Activated T-cell treated with anti-CD3 and anti-CD28 coated beads for 4 hours (primary cell): ENCODE measurements at places on chromosomes 7 and 10.

GRCh38 chr7:22559829-22560489 lies 60.0 kb upstream of the STEAP1B start:
- DNase-seq, result peak; percentile 45

GRCh38 chr7:27106181-27106900 lies 3.9 kb upstream of the HOXA2 start:
- no peak for DNase-seq

DNA sequence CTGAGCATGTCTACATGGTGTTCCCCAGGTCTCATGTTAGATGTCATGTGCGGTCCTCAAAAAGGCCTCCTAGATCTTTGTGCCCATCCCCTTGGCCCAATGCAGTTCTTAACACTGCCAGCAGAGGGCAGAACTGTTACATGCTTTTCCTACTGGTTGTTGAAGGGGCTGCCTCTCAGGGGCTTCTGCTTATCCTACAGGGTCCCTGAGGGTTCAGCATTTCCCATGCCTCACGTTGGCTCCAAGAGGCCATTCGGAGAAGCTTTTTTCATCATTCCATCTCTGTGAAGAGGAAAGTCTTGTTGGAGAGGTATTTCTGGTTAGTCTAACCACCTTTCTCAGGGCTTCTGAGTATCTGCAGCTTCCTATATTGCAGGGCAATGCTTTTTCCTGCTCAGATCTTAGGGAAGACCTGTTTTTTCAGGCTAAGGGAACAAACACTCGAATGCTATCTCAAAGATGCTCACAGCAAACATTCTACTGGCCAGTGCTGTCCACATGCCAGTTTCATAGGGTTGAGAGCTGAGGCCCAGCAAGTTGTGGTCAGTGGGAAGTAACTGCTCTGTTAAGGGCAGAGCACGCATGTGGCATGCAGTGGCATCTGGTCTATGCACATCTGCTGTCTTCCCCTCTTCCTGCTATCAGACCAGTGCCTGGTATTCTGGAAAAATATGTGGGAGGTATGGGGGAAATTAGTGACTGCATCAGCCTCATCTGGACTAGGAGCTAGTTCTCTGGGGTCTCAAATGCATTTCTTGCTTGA lies 31.5 kb downstream of the MBL2 start:
- peak; percentile 7 for DNase-seq

DNA sequence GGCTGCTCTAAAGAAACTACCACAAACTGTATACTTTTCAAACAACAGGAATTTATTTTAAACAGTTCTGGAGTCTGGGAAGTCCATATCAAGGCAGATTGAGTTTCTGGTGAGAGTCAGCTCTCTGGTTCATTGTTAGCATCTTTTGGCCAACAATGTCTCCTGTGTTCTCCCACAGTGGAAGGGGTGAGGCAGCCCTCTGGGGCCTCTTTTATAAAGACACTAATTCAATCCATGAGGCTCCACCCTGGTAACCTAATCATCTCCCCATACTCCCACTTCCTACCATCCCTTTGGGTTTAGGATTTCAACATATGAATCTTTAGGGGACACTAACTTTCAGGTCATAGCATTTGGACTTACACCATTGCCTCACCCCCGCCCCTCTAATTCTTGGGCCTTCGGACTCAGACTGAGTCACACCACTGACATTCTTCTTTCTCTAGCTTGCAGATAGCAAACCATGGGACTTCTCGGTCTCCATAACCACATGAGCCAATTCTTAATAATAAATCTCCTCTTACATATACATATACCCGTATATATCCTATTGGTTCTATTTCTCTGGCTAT lies 64.3 kb upstream of the ANTXRL start:
- DNase-seq, result no peak

GRCh38 chr10:23556727-23557440 lies 118.0 kb downstream of the OTUD1 start:
- DNase-seq, result no peak

DNA sequence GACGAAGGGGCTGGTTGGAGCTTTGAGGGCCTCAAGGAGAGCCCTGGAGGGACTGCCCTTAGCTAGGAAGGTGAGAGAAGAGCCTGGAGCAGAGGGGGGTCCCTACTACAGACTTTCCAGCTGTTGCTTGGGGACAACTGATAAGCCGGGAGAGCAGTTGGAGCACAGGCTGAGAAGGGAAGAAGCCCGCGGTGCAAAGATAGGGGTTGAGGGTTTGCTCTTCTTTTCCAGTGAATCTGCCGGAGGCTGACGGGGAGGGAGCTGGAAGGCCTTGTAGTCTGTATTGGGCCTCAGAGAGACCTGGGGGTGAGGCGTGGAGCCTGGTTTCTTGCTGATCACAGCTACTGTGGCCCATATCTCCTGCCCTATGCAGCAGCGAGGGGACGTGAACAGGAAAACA lies 23.7 kb downstream of the CYP26A1 start:
- no peak for DNase-seq

- no peak for DNase-seq
Measured at GRCh38 chr10:22697800-22698199, 16.6 kb downstream of the PIP4K2A start.

GRCh38 chr7:24574386-24574785 lies 1.1 kb downstream of the PALS2 start:
- no peak for DNase-seq

GRCh38 chr7:152760854-152761748 lies 1.5 kb downstream of the ACTR3B start:
- no peak for DNase-seq

- no peak for DNase-seq
Measured at GRCh38 chr10:49486009-49486408, 52.9 kb downstream of the ERCC6 start.

GRCh38 chr10:50582766-50583762 lies 40.7 kb downstream of the SGMS1 start:
- no peak for DNase-seq

DNA sequence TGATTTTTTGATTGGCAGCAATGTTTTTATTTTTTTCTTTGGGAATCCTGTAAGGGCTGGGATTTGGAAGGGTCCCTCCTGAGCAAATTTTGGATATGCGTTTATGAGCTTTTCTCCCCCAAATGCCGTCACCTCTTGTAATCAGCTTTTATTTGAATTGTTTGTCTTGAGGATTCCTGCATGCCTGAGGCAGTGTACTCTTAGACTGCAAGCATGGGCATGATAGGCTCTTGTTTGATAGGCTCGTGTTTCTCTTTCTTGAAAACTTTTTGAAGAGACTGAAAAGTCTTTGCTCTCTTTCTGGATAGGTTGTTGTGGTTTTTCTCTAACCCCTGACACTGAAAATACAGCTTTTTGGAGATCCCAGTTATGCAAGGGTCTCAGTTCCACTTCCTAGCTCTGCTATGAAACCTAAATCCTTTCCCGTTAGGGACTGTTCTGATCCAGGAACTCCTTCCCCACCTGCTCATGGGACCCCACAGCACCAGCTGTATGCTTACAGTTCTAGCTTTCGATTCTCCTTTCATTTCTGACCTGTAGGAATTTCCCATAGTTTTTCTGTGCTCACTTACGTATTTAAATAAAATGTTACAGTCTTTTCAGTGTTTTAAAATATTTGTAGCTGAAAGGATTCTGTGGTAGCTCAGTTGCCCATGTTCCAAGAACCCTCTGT lies 17.2 kb downstream of the TSPAN13 start:
- DNase-seq, result no peak

DNA sequence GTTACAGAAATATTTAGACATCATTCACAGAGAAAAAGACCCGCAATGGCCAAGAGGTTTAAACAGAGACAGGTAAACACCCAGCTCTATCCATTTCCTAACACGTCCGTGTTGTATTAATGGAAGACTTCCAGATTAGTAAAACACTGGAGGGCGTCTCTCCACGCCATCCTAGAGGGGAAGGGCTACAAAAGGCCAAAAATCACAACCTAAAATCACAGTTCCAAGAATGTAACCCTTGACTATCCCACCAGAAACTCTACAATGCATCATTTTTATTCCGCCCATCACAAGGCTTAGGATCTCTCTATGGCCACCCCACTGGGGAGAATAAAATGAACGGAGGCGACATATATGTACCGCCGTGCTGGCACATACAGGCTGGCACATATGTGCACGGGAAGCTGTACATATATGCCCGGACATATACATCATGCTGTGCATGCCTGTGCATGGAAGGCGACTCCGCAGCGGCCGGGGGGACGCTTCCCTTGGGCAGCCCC lies 734 bp downstream of the PCLO start:
- DNase-seq, result no peak

GRCh38 chr7:318476-318875 lies 28.5 kb downstream of the FOXL3 start:
- DNase-seq, result no peak

GRCh38 chr10:112962343-112962742 lies 12.3 kb downstream of the TCF7L2 start:
- DNase-seq, result no peak

- DNase-seq, result no peak
Measured at GRCh38 chr10:101572785-101573184, 15.3 kb downstream of the POLL start.

GRCh38 chr10:1422275-1422674 lies 315.1 kb downstream of the ADARB2 start:
- no peak for DNase-seq

DNA sequence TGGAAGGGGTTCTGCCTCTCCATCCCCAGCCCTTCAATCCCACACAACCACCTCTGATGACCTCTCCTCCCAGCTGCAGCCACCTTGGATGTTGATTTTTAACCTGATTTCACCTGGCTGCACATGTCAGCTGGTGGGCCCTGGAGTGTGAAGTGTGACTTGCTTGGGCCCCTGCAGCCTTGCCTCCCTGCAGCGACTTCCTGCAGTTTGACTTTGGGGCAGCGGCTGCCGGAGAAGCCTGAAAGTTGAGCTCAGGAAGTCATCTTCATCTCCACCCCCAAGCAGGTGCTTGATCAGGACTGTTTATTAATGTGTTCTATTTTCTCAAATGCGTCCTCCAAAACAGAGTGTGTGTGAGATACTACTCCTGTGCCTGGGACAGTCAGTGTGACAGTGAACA lies 675.2 kb upstream of the GALNT17 start:
- no peak for DNase-seq

- no peak for DNase-seq
Measured at GRCh38 chr10:62450912-62451610, 76.9 kb downstream of the ZNF365 start.

GRCh38 chr10:44960088-44960460 lies 472 bp downstream of the RASSF4 start:
- DNase-seq, result no peak

GRCh38 chr10:114663626-114664025 lies 5.6 kb upstream of the ABLIM1 start:
- no peak for DNase-seq

DNA sequence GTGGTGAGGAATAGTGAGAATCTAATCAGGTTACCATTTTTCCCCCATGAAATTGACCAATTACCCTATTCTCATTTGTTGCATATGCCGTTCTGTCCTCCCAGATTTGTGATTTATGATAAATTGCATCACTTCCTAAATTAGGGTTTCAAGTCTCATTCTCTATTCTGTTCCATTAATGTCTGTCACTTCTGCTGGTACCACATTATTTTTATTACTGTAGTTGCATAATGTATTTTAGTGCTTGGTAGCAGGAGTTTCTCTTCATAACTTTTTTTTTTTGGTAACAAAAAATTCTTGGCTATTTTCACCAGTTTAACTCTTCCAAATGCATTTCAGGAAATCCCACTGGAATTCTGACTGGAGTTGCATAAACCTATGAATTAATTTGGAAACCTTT lies 44.0 kb upstream of the FAM133B start:
- DNase-seq, result no peak

GRCh38 chr7:35699796-35700305 lies 4.9 kb upstream of the HERPUD2 start:
- no peak for DNase-seq

DNA sequence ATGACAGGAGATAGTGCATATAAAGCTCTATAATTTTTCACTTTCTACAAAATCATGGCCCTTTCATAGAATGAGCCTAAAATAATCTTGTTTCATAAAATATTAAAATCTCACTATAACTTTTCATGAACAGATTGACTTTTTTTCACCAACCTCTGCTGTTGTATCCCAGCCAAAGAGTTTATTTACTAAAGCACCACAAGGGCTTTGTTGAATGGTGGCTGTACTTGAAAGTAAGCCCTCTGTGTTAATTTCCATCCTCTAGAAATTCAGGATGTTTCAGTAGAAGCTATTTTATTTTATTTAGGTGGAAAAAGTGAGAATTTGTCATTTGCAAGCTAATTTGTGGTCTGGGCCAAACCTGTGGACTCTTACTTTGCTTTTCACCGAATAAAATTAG lies 30.2 kb downstream of the THNSL1 start:
- DNase-seq, result no peak

DNA sequence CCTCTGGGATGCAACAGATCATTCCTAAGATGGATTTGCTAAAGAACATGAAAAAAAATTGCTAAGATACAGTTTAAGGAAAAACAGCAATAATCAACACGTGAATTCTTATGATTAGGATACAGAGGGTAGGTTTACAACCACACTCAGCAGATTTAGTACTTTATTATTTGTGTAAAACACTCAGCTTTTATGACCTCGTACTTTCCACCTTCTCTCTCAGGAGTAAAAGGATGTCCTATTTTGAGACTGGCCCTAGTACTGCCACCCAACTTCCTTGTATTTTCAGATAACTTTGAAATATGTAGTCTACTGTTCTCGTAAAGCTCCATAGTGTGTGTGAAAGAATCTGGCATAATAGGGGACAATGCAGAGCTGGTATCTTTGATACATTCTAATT lies 186.1 kb downstream of the ARL4A start:
- no peak for DNase-seq

DNA sequence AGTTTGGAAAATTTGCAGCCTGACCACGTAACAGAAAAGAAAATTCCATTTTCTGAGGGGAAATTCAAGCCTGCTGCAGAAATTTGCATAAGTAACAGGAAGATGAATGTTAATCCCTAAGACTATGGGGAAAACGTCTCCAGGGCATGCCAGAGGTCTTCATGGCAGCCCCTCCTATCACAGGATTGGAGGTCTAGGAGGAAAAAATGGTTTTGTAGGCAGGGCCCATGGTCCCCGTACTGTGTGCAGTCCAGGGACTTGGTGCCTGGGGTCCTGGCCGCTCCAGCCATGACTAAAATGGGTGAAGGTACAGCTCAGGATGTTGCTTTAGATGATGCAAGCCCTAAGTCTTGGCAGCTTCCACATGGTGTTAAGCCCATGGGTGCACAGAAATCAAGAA lies 437.3 kb upstream of the SEMA3A start:
- DNase-seq, result no peak

GRCh38 chr7:56287429-56288138 lies 171.4 kb upstream of the NUPR2 start:
- no peak for DNase-seq

DNA sequence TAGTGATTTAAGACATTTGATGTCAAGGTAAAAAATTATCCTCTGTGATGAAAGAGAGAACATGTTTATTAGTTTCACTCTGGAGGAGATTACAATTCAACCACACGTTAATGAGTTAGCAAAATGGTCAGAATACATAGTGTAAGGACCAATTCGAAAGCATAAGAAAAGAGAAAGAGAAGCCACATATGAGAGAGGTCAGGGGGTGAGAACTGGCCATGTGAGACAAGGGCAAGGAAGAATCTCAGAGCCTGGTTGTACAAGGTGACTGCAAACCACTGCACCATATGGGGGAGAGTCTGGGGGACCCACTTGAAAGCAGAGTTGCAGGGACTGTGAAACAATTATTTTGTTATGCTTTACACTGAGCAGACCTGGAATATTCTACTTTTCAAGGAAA lies 27.7 kb upstream of the BET1 start:
- DNase-seq, result no peak

GRCh38 chr7:151866028-151866427 lies 10.9 kb downstream of the PRKAG2 start:
- DNase-seq, result no peak
